Bone marrow (tissue), 2 donors: ENCODE measurements at places on chromosomes 5 and 9.

- no peak for DNase-seq
Measured at GRCh38 chr5:71778678-71779276, 59.7 kb downstream of the CARTPT start.

DNA sequence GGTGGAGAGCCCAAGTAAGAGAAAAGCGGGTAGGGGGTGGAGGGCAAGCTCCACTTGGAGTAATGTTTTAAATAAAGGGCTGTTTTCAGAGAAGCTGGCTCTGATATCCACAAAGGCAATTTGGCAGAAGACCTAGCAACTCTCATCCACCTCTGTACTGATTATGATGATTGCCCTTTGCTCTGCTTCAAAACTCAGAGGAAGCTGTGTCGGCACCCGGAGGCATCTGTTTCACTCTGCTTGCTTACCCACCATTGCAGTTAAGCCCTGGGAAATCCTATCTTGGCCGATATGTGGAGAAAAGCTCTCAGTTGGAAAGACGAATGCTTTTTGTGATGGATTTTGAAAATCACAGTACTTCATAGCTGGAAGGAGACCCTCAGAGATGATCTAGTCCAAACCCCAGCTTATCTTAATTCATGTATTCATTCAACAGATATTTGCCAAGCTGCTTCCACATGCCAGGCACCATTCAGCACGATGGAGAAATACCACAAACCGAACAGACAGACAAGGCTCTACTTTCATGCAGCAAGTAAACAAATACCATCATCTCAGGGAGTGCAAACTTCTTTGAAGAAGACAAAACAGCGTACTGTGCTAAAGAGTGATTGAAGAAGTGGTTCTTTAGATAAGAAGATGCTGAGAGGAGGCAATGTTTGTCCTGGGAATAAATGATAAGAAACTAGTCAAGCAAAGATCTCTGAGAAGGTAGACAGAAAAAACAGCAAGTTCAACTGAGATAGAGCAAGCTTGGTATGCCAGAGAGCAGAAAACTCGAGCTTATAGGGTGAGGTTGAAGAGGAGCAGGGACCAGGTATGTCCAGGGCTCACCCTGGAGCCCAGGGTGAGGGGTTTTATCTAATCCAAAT, 140.4 kb upstream of the SPDL1 start:
- DNase-seq = no peak

DNA sequence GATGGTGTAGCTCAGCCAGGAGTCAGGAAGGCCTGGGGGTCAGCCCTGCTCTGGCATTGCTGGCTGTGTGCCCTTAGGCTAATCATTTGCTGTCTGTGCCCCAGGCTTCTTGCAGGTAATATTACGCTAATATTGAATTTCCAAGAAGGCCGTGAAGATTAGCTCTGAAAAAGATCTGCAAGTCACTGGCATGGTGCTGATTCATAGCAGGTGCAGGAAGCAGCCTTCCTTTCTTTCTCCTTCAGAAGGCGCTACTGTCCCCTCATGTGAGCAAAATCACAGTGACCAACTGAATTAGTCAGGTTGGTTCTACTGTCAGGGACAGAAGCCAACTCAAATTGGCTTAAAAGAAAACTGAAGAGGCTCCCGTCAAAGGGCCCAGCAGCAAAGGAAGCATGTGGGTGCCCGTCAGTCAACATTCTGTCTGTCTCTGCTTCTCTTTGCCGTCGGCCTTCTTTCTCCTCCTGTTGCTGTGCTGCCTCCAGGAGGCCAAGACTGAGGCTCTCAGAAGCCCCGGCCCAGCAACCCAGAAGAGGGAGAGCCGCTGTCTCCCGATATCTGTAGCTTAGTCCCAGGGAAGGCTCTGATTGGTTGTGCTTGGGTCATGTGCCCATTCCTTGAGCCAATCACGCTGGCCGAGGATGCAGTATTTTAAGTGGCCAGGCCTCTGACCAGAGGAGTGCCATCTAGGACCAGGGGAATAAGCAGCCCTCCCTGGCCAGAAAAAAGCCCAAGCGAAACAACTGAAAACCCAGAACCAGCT, 67.8 kb upstream of the NEURL1B start:
- DNase-seq = no peak

DNA sequence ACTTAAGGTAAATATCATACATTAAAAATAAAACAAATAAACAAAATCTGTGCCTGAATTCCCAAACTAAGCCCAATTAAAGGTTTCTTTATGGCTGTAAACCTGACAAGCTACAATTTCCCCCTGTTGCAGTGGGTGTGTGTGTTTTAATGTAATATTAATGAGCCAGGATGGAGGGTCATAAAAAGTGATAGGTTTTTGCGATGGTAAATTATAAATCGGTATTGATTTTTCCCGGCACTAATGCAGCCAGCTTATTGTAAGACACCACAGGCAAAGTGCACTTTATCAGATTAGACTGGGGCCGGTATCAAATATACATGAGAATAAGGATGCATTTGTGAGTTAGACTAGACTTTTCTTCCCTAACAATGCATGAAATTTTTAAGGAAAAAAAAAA, 120.4 kb downstream of the EBF1 start:
- no peak for DNase-seq

- DNase-seq = peak; percentile 98
Measured at GRCh38 chr5:141605523-141606277, 13.1 kb downstream of the DIAPH1 start.

DNA sequence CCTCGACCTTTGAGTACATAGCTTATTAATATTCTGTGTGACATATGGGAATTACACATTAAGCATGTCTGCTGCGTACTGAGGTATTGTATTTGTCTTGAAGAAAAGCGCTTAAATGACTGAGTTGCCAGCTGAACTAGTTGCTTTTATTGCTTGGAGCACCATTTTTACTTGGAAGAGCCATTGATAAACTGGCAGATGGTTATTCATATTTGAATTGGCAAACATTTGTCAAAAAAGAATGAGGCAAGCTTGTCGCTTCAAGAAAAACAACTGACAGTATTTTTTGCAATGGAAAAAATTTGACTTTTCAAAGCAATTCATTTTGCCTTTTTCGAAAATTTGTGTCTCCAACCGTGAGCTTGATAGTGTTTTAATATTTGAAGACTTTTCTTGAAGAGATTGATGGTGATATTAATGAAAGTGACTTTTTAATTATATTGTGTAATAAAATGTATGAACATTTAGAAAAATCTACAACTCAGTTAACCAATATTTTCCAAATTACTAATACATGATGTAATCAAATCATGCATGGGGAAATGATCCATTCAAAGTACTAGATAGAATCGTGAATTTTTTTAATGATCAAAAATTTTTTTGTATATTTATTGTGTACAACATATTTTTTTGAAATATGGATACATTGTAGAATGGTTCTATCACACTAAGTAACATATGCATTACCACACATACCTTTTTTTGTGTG, 55.1 kb upstream of the CCDC152 start:
- DNase-seq = no peak

GRCh38 chr9:76510446-76510845, 51.5 kb downstream of the GCNT1 start:
- DNase-seq = no peak

DNA sequence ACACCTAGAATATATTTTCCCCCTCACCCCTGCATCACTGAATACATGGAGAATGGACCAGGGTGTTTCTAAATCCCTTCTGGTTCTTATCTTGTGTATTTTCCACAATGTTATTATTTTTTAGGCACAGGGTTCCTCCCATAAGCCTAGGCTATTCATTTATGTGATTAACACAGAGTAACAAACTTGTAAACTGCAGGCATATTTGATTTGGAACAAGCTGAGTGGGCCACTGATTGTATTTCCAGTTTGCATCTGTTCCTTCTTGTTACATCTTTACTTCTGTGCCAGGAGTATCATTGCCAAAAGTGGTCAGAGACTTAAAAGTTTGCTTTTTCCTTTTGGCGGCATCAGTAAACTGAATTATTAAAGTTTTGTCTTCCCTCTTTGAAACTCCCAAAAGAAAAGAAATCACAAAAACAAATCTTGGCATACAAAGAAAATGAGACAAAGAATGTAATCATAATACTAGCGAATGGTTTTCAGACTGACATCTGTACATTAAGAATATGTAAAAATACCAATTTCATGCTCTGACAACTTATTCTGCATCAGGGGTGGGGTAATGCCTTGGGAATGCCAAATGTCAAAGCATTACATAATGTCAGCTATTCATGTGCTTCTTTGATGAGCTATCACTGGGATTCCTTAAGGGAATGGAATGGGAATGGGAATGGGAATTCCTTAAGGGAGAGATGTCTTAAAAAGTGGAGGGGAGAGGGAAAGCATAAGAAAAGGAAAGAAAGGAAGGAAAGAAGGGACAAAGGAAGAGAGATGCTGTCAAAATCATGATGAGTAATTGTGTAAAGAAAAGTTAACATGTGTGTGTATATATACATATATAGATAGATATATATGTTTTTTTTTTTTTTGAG, 22.2 kb upstream of the PAX5 start:
- no peak for DNase-seq

GRCh38 chr5:150164211-150164980, 2.2 kb upstream of the CDX1 start:
- no peak for DNase-seq

- DNase-seq = no peak
Measured at GRCh38 chr5:151912360-151912759, 12.3 kb downstream of the GLRA1 start.

DNA sequence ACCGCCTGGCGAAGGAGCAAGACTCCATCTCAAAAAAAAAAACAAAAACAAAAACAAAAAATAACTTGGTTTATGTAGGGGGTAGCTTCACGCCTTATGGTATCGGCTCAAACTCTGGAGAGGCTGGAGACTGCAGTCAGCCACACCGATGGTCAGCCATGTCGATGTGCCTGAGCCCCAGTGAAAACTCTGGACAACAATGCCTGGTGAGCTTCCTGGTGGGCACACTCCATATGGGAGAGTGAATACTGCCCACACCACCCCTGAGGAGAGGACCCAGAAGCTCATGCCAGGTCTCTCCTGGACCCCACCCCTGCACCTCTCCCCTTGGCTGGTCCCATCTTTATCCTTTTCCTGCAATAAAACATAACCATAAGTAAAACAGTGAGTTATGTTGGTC, 19.6 kb downstream of the IPPK start:
- DNase-seq = no peak

- no peak for DNase-seq
Measured at GRCh38 chr9:35605351-35606137, 482 bp downstream of the TESK1 start.

DNA sequence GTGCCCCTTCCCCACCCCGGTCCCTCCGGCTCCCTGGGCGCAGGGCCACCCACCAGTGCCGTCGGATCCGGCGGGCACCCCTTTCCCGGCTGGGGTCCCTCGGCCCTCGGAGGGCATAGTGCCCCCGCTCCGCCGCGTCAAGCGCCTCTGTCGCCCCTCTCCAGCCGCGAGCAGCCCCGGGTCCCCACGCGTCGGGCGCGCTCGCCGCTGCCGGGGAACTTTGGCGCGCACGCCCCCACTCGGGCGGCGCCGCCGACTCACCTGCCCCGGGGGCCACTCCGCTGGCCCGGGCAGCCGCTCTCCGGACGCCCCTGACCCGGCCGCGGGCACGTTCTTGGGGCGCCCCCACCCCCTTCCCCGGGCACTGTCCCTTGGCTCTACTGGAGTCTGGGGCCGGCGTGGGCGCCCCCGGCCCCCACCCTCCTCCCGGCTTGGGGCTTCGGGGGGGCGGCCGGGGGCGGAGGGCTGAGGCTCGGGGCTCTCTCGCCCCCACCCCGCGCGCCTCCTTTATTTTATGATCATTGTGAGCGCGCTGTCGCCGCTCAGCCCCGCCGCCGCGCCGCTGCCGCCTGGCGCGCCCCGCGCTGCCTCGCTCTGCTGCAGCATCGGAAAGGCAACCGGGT, 1.1 kb upstream of the FAM78A start:
- no peak for DNase-seq

DNA sequence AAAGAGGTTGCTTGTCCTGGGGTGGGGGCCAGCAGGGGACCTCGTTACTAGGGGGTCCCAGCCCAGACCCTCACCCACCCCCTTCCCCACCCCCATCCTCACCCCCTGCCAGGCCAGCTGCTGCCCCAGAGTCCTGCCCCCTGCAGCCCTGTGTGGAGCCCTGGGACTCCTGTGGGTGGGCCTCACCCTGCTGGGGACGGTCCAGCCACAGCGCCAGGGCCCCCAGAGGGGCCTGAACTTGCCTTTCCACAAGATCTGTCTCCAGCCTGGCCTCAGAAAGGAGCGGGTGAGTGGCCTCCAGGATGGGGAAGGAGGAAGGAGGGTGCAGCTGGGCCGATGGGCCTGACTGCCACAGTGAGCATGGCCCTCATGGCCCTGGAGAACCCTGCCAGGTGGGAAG, 7.5 kb upstream of the PTGDS start:
- DNase-seq = no peak

GRCh38 chr5:142446131-142446959, 121.5 kb upstream of the SPRY4 start:
- DNase-seq = no peak

DNA sequence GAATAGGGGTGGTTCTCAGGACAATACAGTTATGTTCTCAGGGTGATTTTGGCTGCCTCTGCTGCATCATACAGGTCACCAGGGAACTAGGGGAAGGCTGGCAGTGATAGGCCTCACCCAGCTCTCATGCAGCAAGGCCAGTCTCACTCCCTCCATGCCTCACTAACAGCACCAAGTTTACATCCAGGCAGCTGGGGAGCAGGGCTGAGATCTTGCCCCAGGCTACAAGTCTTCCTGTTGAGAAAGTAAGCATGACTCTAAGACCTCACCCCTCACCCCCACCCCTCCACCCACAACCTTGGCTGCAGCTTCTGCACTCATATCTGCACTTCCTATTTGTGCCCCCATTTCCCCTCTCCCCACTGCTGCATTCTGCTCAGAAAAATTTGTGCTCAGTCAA, 481.2 kb downstream of the ACTL7B start:
- DNase-seq = no peak

- DNase-seq = no peak
Measured at GRCh38 chr9:11577522-11577921, 964.7 kb upstream of the PTPRD start.

DNA sequence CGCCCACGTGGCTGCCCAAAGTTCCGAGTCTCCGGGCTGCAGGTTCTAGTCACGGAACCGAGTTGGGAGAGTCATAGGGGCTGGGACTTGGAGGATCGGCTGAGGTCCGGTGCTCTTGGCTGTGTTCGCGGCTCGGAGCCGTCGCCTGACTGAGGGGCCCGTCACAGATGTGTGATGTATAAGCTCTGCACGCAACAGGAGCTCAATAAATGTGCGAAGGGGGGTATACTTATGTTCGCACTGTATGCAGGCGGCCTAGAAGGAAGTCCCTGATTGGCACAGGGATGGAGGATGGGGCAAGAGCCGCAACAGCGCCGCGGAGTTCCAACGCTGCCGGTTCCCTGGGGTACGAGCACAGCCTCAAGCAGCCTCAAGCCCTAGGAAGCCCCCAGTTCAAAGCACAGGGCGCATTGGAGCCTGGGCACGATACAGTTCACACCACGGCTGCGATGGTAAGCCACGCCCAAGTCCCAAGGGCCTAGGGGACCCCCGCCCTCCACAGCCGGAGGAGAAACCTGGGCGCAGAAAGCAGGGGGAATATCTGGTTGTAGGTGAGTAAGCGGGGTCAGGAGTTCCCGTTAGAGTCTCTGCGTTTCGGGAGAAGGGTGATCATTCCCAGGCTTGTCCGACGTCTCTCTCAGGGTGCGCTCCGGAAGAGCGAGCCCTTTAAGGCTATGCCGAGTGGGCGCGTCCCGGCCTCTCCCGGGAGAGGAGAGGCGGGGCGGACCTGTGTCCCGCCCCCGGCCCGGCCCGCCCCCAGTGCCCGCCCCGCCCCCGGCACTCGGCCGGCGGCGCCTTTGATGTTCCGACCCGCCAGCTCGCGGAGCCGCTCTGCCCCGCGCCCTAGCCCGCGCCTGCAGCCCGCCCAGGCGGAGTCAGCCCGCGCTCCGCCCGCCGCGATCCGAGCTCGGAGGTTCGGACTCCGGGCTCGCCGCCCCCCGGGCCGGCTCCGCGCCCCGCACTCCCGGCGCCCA, at the start of gene TCF7:
Gene TCF7, plus strand, starts transcription at position 780 of the 974 bp plus-strand sequence. CDS start 226 bp downstream, outside the sequence.
- no peak for DNase-seq

- DNase-seq = peak; percentile 40
Measured at GRCh38 chr5:91219803-91220371, 163.2 kb downstream of the ARRDC3 start.
